Activated T-cell treated with anti-CD3 and anti-CD28 coated beads, Interleukin-2, amount 50 U/mL, for 1 hour (primary cell): ENCODE measurements at places on chromosomes 2 and 18.

DNA sequence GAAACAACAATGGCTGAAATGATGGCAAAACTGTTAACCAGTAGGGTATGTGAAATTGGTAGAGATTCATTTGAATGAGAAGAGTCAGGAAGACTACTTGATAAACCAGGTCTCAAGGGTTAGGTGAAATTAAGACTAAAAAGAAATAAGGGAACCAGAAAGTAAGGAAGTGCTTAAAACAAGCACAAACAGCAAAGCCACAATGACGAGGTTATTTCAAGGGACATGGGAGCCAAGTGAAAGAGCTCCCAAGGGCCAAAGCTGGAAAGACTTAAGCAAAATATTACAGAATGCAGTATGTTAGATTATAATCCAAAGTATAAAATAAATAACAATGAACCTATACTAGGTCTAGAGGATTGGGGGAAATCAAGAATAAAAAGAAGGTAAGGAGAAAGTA is 19.3 kb upstream of the CD302 start:
- no peak for DNase-seq

- no peak for DNase-seq
Observed at GRCh38 chr18:59665057-59666006, 31.9 kb downstream of the CCBE1 start.

DNA sequence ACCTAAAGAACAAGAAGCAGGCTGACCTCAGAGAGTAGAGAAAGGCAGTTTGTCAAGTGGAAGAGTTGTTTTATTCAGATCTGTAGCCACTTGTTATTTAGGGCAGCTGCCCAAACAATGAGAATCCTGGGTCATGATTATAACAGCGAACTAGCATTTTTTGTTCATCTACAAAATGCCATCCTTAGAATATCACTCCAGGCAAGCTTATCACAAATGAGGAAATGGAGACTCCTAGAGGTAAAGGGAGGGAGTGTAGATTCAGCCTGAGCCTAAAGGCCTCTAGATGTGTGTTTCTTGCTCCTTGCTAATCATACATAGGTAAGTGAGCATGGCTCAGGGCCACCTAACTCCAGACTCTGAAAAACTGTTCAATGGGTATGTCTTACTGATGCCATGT is 126.1 kb downstream of the HNMT start:
- no peak for DNase-seq

- no peak for DNase-seq
Observed at GRCh38 chr2:181106229-181106628, 125.8 kb downstream of the UBE2E3 start.

GRCh38 chr2:43452318-43452731 is 143.5 kb downstream of the THADA start:
- no peak for DNase-seq

DNA sequence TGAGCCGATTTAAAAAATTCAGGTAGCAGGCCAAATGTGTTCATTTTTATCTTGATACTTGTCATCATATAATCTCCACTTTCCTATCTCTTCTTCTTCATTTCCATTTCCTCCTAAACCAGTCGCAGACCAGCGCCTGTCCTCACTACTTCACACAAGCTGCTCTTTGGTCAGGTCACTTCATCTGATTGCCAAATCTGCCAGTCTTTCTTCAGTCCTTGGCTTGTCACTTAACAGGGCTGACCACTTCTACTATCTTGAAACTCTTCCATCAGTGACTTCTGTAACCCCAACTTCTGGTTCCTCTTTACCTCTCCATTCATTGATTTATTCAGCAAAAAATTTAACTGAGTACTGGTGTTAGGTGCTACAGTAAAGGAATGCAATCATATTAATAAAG is 18.0 kb upstream of the SPRED2 start:
- DNase-seq = no peak

- no peak for DNase-seq
Observed at GRCh38 chr2:158251356-158251755, 149.7 kb downstream of the UPP2 start.

DNA sequence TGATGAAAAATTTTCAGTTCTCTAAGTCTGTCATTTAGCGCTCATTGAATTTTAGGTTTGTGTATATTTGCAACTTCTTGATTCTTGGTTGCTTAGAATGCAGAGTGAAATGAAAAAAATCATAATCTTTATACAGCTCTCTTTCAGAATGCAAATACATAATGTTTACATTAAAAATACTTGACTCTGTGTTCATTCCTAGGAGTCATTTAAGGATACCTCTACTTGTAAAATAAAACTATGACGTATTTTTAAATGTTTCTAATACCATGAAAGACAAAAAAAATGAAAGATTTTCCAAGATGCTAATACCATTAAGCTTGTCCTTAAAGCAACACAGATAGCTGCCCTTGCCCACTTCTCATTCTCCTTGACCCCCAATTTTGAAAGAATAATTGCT is 259.0 kb downstream of the L3MBTL4 start:
- no peak for DNase-seq
